ENCODE measurements at places on chromosomes 11 and 22.

GRCh38 chr11:116420030-116420429 is 352.8 kb downstream of the BUD13 start:
- DNase-seq = no peak

GRCh38 chr11:86011175-86011574 is 57.7 kb downstream of the PICALM start:
- DNase-seq = no peak

DNA sequence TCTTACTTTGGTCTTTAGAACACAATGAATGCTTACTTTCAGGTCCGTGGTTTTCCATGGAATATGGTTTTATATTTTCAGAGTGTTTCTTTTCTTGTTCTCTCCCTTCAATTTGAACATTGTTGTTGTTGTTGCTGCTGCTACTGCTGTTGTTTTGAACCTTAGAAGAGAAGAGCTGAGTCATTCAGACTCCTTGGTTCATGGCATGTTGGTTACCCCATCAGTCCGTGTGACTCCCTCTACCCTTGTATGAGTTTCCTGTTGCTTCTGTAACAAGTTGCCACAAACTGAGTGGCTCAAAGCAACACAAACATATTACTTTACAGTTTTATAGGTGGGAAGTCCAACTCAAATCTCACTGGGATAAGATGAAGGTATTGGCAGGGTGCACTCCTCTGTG is 511.0 kb downstream of the INSC start:
- DNase-seq = no peak

GRCh38 chr11:19474211-19474610 is 233.5 kb upstream of the E2F8 start:
- DNase-seq = no peak

- no peak for DNase-seq
Observed at GRCh38 chr11:41943656-41944055, 484.2 kb upstream of the LRRC4C start.

- DNase-seq = no peak
Observed at GRCh38 chr11:69172674-69173073, 16.9 kb downstream of the SMIM38 start.

Data from activated CD4-positive, CD25-positive, alpha-beta regulatory T cell treated with anti-CD3 and anti-CD28 coated beads, Interleukin-2, amount 50 U/mL, for 16 hours (primary cell).